AG04450 (cell line): ENCODE measurements at places on chromosomes 4 and X. TPM values are rescaled to one million over a fixed set of nuclear protein-coding genes. Genes with fewer than 3 reads are reported as not detected.

OCIAD2 gene
- polyA plus RNA-seq, result 46.4 and 55.0 TPM in 2 replicates

GRCh38 chr4:80592950-80593349 lies 257.4 kb downstream of the CFAP299 start:
- DNase-seq, result no peak

GRCh38 chrX:17395154-17395553 lies 20.2 kb downstream of the NHS start:
- no peak for DNase-seq

DNA sequence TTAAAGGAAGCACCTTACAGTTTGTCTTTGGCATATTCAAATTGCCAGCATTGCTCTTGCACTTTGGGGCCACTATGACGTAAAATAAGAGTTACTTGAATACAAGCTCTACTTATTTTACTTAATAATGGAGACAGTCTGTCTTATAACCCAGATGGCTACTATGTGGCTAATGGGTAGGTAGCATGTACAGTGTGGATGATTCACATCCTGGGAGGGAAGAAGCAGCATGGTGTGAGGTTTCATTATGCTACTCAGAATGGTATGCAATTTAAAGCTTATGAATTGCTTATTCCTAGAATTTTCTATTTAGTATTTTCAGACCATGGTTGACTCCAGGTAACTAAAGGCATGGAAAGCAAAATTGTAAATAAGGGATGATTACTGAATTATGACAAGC lies 761.8 kb upstream of the ATOH1 start:
- no peak for DNase-seq

- DNase-seq, result no peak
These were observed 14.4 kb downstream of the MCUB start for GRCh38 chr4:109574443-109574850.

SPANXC gene
- polyA plus RNA-seq, result not detected in 2 replicates

GRCh38 chrX:31423609-31424189 lies 351.9 kb upstream of the FTHL17 start:
- DNase-seq, result no peak

DNA sequence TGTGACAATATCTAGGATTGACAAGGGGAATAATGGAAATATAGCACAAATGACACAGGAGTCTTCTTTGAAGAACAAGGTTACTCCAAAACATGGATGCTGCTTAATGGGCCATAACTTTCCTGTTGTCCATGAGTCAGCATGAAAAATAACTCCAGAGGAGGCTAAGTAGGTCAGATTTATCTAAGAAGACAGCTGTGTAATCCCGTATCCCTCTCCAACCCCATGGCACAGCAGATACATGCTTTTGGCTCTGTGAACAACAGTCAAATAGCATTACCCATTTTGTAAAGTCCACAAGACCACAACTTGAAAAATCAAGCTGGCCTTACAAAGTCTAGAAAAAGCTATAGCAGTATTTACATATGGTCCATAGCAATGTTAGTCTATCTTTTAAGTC lies 2.1 kb upstream of the TMEM131L start:
- no peak for DNase-seq

DNA sequence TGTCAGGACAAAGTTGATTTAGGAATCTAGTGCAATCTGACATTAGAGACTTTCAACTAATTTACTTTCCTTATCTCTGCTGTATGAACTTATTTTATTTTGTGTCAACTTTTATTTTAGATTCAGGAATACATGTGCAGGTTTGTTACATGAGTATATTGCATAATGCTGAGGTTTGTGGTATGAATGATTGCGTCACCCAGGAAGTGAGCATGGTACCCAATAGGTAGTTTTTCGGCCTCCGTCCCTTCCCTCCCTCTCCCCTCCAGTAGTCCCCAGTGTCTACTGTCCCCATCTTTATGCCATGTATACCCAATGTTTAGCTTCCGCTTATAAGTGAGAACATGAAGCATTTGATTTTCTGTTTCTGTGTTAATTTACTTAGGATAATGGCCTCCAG lies 68.7 kb upstream of the TEX13D start:
- DNase-seq, result no peak

GRCh38 chr4:37670249-37670648 lies 15.9 kb downstream of the RELL1 start:
- no peak for DNase-seq

SULT1B1 gene
- not detected in 2 replicates for polyA plus RNA-seq

GRCh38 chr4:20433097-20433705 lies 181.5 kb downstream of the SLIT2 start:
- no peak for DNase-seq

- no peak for DNase-seq
These were observed 47.2 kb upstream of the TFDP3 start for GRCh38 chrX:133265331-133265730.

DNA sequence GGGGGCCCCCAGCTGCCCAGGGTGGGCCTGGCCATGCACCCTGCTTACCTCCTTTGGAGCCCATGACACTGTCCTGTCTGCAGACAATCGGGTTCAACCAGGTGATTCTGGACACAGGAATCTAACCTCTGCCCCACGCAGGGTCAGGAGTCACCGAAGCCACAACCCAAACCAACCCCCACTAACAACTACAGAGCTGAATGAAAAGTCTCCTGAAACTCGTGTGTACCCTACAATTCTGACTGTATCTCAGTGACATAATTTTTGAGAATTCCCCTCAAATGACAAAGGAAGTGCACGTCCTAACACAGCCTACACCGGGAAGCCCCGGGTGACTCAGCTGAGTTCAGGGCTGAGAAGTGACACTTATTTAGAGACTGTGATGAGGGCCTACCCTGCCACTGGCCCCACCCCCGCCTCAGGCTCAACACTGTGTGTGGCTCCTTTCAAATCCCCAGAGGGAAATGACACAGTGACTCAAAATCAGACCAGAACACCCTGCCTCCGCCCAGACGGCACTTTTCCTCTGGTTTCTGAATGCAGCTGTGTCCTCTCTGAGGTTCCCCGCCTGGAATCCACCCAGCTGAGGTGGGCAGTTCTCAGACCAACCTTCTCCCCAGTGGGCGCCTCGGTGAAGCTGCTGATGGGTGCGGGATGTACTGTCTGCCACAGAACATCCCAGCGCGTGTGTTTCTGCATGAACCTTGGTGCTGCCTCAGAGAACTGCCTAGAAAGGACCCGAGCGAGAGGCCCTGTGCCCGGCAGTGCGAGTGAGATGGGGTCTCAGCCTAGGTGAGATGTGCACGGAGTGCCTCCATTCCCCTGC lies 9.9 kb downstream of the TNIP2 start:
- no peak for DNase-seq

ZFYVE28 gene
- 2.2 and 3.1 TPM in 2 replicates for polyA plus RNA-seq

DNA sequence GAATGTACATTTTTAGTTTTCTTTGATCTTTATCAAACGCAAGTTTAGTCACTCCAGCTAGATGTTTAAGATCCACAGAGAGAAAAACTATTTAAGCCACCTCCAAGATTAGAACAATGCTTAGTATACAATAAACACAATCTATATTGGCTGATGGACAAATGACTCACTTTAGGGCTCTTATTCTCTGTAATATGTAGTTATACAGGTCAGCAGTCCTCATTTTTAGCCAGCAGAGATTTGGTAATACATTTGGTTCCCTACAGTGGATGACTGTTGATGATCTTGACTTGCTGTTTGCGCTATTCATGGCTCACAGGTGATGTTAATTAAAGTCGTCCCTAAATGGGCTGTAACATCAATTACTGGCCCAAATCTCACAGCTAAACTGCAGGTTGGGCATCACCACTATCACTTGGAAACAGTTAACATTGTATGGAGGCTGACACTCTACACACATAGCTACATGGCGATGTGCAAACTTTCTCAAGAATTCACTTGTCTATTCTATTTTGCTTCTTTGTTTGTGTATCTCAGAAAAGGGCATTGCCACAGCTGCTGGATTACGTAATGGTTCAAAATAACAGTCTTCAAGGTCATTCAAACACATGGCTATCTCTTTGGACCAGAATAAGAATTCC lies 11.8 kb upstream of the DTHD1 start:
- DNase-seq, result no peak

- DNase-seq, result no peak
These were observed 27.0 kb downstream of the EIF2S3 start for GRCh38 chrX:24081661-24082154.

FGF2 gene
- 18.4 and 25.1 TPM in 2 replicates for polyA plus RNA-seq

- DNase-seq, result no peak
These were observed 407.4 kb upstream of the AADAT start for GRCh38 chr4:170497112-170497511.

GPR119 gene
- polyA plus RNA-seq, result not detected in 2 replicates

DNA sequence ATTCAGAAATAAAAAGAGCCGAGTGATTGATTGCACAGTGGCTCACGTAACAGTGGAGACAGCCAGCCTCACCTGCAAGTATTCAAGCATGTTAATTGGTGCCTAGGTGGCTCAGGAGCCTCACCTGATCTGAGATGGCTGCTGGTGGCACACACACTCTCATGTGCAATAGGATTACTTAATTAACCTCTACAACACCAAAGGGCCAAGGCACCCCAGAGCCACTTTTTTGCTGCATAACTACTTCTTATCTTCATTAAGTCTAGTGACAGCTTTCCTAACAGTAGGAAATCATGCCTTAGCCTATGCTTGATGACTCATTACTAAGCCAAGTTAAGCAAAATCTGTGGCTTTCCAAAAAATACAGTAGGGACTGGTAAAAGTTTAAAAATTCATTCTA lies 117.3 kb upstream of the NOCT start:
- no peak for DNase-seq

CYBB gene
- polyA plus RNA-seq, result 0.02 TPM in 1 of 2 replicates, not detected in the other

ODAPH gene
- polyA plus RNA-seq, result not detected in 2 replicates

BMPR1B gene
- 0.42 and 0.60 TPM in 2 replicates for polyA plus RNA-seq

DNA sequence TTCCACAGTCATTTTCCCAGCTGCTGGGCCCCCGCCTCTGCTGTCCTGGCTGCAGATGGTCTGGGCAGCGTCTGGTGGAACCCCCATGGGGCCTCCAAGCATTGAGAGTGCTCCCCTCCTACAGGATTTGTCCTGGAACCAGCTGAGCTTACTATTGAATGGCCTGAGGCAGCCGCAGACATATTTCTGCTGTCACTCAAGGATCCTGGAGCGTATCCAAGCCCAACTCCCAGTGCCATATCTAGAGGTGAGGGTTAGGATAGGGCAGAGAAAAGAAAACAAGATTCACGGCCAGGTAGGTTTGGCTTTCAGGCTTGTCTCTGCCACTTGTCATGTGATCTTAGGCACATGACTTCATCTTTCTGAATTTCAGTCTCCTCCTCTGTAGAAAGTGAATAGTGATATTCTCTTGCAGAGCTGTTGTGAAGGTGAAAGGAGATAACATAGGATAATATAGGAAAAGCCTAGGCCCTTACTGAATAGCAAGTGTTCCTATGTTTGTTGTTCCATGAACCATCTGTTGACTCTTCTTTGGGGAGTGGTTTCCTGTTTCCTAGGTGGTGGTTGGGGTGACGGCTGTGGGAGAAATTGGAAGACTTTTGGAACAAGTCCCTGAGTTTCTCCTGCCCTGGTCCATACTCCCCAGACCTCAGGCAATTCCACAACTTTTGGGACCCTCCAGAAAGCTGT lies 52.3 kb downstream of the SEPSECS start:
- DNase-seq, result no peak

GRCh38 chr4:115780835-115781234 lies 667.4 kb upstream of the NDST4 start:
- no peak for DNase-seq

GRCh38 chrX:109351557-109351956 lies 130.3 kb downstream of the GUCY2F start:
- no peak for DNase-seq

DNA sequence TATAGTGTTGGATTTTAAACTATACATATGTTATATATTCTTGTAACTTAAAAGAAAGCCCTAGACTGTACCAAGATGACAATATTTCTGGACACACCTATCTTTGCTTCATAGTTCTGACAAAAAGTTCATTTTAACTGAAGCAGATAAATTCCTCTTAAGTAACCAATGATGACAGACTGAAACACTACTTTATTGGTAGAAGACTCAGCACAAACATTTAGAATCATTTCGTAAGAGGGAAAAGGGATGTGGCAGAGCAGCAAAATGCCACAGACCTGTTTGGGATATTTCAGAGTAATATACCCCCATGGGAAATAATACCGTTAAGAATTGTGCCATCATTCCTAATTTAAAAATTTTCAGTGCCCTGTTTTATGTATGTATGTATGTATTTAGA lies 56.2 kb downstream of the APOO start:
- no peak for DNase-seq

- no peak for DNase-seq
These were observed 123.2 kb downstream of the GPR143 start for GRCh38 chrX:9642270-9642995.

INPP4B gene
- 3.4 and 5.1 TPM in 2 replicates for polyA plus RNA-seq

SPANXN4 gene
- not detected in 2 replicates for polyA plus RNA-seq

MCUB gene
- 13.7 and 16.8 TPM in 2 replicates for polyA plus RNA-seq

- DNase-seq, result no peak
These were observed 1.2 kb upstream of the PRPS2 start for GRCh38 chrX:12789976-12790375.

GRCh38 chr4:140982613-140983340 lies 150.5 kb downstream of the RNF150 start:
- DNase-seq, result no peak

GRCh38 chr4:85953651-85954018 lies 406.2 kb downstream of the MAPK10 start:
- no peak for DNase-seq

- no peak for DNase-seq
These were observed 31.4 kb downstream of the FREM3 start for GRCh38 chr4:143668930-143669552.

DNA sequence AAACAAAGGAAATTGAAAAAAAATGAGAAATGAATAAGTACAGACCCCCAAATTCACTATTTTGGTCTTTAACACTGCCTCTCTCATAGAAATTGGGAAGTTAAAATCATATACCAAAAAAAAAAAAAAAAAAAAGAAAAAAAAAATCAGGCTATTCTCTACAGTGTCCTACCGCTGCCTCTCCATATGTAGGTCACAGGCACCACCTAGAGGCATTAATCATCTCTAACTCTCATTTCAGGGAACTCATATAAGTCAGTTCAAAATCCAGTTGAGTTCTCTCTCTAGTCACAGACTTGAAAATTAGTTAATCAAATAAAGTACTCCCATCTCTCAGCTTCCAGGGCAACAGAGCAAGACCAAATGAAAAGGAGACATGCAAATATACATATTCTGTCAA lies 47.9 kb downstream of the COX18 start:
- no peak for DNase-seq

GRCh38 chr4:164731827-164732474 lies 22.0 kb upstream of the SMIM31 start:
- DNase-seq, result no peak

DNA sequence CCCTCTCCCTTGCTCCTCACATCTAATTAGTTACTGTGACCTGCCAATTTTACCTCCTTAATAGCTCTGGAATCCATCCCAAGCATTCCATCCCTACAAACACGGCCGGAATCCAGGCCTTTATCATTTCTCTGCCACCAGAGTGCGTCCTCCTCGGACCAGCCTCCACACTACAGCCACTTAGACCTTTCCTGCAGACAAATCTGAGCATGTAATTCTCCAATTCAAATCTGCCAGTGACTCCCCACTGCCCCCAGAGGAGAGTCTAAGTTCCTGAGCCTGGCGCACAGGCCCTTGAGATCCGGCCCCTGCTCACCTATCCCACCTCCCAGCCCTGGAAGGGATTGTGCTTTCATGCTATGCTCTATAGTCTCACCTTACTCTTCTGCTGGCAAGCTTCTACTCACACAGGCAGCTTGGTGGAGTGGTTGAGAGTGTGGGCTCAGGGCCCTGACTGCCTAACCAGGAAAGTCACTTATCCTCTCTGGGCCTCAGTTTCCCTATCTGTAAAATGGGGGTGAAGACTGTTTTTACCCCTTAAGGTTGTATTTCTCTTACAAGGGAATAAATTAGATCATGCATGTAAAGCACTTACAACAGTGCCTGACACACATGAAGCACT lies 31.2 kb downstream of the PJA1 start:
- peak; percentile 27 for DNase-seq

GRCh38 chr4:55568905-55569504 lies 22.3 kb upstream of the CLOCK start:
- DNase-seq, result no peak
